Hypothalamus (tissue), 51 donors: ENCODE measurements at places on chromosomes 6 and 20.

DNA sequence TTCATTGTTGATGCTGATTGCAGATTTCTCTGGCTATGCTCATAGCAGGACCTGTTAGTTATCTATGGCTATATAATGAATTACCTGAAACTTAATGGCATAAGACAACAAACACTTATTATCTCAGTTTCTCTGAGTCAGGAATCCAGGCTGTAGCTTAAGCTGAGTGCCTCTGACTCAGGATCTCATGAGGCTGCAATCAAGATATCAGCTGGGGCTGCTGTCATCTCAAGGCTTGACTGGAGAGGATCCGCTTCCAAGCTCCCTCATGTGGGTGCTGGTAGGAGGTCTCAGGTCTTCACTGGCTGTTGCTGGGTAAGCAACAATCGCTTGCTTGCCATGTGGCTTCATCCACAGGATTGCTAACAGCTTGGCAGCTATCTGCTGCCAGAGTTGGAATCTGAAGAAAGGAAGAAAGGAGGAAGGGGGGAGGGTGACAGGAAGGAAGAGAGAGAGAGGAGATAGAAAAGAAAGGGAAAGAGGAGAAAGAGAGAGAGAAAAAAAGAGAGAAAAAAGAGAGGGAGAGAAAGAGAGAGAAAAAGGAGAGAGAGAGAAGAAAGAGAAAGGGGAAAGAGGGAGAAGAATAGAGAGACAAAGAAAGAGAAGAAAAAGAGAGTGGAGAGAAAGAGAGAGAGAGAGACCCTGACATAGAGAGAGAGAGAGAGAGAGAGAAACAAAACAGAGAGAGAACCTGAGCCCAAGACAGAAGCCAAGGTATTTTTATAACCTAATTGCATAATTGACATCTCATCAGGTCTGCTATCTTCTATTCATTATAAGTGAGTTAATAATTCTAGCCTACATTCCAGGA is 579.0 kb upstream of the BTBD3 start:
- no peak for DNase-seq

GRCh38 chr6:51613558-51613957 is 473.9 kb downstream of the PKHD1 start:
- no peak for DNase-seq

GRCh38 chr20:38402816-38403215 is 32.3 kb downstream of the SNHG17 start:
- no peak for DNase-seq

GRCh38 chr6:28903686-28904085 is 20.1 kb downstream of the TRIM27 start:
- no peak for DNase-seq

DNA sequence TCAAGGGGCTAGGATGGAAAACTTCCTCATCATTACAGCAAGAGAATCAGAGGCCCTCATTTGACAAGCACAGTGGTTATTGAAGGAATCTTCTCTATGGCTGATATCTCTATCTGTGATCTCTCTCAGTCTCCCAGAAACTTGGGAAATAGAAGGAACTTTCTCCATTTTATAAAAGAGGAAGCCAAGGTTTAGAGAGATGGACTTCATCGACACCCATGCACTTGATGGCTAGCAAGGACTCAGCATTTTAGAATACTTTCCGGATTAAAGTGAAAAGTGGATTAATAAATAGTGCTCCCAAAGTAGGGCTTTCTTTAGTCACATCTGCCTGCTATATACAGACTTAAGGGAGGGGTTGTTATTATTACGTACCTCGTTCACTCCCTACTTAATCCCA is 34.2 kb upstream of the TGM3 start:
- DNase-seq = no peak

DNA sequence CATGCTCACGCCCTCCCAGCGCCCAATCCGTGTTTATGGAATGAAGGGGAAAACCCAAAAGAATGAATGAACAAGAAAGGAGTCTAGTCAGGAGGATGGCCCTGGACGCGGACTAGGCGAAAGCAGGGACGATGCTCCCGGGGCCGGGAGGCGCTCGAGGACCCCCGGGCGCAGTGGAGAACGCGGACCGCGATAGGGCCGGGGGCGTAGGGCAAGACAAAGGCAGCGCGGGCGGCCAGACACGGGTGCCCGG is 758 bp downstream of the GCLC start:
- no peak for DNase-seq

DNA sequence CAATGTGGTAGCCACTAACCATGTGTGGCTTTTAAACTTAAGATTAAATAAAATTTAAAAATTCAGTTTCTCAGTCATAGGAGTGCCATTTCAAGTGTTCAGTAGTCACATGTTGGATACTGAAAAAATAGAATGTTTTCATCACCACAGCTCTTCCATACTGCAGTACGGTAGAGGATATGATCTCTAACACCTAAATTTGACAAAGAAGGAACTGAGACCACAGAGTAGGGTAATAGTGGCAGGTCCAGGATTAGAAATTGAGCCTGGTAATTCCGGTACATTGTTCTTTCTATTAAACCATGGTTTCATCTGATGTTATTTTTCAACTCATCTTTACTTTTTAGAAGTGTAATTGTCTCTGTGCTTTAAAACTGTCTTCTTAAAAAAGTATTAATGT is 104.0 kb downstream of the CD2AP start:
- no peak for DNase-seq

- DNase-seq = no peak
Measured at GRCh38 chr6:46638650-46639049, 14.0 kb downstream of the CYP39A1 start.

- DNase-seq = no peak
Measured at GRCh38 chr20:35525639-35526038, 3.8 kb downstream of the C20orf173 start.

GRCh38 chr6:43011207-43011606 is 2.5 kb downstream of the MEA1 start:
- no peak for DNase-seq

DNA sequence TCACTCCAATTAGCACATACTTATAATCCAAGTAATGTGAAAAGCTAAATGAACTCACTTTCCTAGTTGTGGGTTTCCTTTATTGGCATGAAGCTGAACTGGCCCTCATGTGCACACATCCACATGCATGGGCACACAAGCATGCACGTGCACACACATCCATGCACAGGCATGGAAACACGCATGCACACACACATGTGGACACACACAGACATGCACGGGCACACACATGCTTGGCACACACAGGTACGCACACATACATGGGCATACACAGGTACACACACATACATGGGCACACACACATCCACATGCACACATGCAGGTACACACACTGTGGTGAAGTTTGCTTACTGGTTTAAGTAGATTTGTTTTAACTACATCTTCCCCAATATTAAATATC is 23.8 kb downstream of the SYNDIG1 start:
- no peak for DNase-seq

DNA sequence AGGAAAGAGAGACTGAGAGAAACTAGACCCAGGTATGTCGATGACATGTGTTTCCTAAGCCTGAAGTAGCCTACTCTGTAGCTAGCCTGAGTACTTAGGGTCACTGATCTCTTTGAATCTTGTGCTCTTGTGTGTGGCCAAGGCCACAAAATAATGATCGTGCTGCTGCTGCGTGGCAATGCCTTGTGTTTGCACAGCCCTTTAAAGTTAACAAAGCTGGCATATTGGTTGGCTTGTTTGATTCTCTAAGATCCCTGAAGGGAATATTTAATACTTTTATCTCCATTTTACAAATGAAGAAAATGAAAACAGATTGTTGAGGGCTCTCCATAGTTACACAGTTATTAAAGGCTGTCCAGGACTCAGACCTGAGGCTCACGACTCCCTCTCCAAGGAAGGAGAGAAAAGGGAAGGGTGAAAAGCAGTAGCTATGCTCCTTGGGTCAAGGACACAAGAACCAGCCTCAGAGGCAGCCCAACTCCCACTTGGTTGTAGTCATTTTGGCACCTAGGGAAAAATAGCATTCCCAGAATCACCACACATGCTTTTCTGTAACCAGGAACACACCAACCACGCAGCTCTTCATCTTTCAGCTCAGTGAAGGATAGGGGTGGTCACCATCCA is 130.7 kb downstream of the LRFN2 start:
- DNase-seq = no peak

- DNase-seq = no peak
Measured at GRCh38 chr6:18795726-18796125, 408.6 kb downstream of the RNF144B start.

GRCh38 chr20:4767084-4767483 is 45.4 kb downstream of the PRND start:
- no peak for DNase-seq

- DNase-seq = no peak
Measured at GRCh38 chr6:43992126-43992663, 135.1 kb downstream of the MRPL14 start.

DNA sequence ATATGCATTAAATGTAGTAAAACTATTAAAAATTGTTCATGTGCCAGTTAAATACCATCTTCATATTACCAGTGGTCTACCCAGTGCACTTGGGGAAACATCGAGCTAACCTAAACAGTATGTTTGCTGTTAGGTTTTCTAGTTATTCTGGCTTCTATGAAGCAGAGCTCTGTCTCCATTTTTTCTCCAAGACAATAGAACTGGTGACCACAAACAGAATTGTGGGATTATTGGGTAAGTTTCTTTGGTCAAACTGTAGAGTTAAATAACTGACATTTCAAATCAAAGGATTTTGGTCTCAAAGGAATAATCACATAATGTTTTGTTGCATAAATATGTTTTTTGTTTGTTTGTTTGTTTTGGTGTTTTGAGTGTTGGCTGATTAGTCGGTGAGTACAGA is 40.5 kb upstream of the EDN3 start:
- DNase-seq = no peak

- DNase-seq = peak; percentile 47
Measured at GRCh38 chr6:166005944-166006899, 161.4 kb downstream of the TBXT start.

GRCh38 chr6:89819336-89820130 is at the start of gene MDN1:
Gene MDN1 (minus strand): TSS chr6:89819794. CDS start chr6:89819607, 187 bp downstream.
- DNase-seq = peak; percentile 76

DNA sequence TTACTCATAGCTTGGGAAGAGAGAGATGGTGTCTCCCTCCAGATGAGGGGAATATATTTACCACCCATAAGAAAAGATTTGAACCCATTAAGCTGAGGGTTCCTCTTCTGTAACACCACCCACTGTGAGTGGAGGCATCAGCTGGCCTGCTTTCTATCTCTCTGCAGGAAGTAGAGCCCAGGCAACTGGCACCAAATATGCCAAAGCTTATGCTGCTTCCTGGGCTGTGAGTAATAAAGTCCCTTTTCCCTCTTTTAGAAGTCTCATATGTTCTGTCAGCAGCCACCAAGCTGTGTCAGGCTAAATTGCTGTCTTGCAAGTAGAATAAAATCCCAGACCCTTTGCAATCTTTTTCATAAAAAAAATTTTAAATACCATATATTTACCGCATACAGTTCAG is 241.4 kb downstream of the LAMA2 start:
- no peak for DNase-seq

DNA sequence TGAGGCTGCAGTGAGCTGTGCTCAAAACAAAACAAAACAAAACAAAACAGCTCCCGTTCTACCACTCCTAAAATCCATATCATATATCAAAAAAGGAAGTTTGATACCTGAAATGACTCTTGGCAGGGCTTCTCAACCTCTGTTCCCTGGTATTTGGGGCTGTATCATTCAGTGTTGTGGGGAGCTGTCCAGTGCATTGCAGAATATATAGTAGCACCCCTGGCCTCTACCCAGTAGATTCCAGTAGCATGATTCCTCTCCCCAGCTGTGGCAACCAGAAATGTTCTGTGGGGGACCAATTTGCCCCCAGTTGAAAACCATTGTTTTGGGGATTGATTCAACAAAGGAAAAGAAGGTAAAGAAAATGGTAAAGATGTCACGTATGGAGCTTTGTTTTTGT is 238.9 kb downstream of the PRL start:
- DNase-seq = no peak
